ENCODE measurements at places on chromosomes 7 and 10. TPM values are rescaled to one million over a fixed set of nuclear protein-coding genes. Genes with fewer than 3 reads are reported as not detected.

DNA sequence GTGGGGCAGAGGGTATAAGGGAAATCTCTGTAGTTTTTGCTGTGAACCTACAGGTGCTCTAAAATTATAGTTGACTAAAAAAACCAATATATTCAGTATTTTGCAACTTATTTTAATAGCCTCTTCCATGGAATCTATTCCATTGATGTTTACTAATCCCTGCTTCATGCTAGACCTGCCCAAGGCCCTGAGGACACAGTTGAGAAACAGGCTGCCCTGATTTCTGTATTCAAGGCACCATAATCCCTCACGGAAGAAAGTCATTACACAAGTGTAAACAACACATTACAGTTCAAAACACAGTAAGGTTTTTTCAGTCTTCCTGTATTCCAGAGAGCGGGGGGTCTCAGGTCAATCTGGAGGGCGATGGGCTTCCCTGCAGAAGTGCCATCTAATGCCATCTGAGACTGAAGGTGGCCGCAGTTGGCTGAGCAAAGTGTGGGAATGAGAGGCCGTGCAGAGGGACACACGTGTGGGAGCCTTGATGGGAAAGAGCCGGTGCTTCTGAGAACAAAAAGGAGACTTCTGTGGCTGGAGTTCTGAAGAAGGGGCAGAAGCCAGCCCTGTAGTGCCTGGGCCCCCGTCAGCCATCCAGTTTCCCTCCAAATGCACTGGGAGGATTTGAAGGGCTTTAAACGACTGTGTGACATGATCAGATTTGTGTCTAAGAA lies 146.9 kb downstream of the PTPN20 start:
- DNase-seq, result no peak

GRCh38 chr10:80412486-80412885 lies 4.1 kb downstream of the PRXL2A start:
- DNase-seq, result no peak

Gene IDI2
- total RNA-seq, result not detected

DNA sequence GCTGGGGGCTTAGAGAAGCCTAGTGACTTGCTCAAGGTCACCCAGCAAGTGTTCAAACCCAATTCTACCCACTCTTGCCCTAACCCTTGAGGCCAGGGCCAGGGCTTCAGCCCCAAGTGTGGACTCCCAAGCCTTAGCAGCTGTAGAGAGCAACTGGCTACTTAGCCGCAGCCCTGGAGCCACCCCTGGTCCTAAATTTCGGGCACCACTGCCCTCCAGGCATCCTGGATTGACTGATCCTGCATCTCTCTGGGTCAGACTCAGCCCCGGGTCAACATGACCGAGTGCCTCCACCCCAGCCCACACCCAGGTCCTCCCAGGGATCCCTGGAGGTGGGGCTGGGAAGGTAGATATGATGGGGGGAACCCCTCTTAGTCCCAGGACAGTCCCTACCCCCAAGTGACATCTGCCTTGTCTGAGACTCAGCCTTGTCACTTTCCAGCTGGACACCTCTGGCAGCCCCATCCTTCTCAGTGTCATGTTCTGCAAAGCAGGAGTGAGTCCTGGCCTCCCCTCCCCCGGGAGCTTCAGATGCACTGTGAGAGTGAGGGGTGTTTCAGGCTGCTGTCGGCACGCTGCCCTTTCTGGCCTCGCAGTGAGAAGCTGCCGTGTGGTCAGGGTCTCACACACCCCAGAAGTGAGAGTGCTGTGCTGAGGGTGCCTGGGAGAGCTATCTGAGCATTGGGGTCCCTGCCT lies 89.8 kb downstream of the ZMIZ1 start:
- peak; percentile 54 for DNase-seq

Gene SYNPO2L
- total RNA-seq, result not detected

GRCh38 chr7:17299483-17299991 lies 1.1 kb downstream of the AHR start:
- DNase-seq, result peak; percentile 39

- DNase-seq, result no peak
Measured at GRCh38 chr7:157676001-157676400, 339.2 kb downstream of the DNAJB6 start.

Gene POM121C
- 23.8 TPM for total RNA-seq

Gene GRID1
- total RNA-seq, result not detected

DNA sequence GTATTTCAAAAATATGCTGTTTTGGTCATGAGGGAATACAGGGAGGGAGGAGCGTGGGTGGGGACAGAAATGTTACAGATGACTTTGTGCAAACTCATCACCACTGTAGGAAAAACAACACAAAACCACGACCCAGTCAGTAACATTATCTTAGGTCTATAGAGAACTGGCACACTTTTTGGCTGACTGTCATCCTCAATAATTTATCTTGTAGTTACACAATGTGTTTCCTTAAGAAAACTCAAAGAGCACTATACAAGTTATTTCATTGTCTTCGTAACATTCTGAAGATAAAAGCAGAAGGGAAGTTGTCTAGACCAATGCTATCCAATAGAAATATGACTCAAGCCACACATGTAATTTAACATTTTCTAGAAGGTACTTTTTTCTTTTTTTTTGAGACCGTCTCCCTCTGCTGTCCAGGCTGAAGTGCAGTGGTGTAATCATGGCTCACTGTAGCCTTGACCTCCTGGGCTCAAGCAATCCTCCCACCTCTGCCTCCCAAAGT lies 16.9 kb upstream of the CDK14 start:
- peak; percentile 81 for DNase-seq

DNA sequence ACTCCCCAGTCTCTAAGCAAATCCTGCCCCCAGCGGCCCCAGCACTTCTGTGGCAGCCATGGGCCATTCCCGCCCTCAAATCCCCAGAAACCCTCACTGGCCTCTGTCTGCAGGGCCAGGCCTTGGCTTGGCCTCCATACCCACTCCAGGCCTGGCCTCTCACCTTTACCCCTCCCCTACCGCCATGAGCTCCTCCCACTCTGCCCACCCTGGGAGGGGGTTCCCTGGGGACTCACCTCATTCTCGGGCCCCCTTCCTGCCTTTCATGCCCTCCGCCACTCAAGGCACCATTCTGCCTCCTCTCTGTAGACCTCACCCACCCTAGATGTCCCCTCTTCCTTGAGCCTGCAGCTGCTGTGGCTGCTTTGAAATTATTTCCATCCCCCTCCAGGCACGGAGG lies 41.0 kb downstream of the PRF1 start:
- no peak for DNase-seq

Gene KCND2
- 0.17 TPM for total RNA-seq

GRCh38 chr7:16514271-16514670 lies 12.4 kb upstream of the LRRC72 start:
- DNase-seq, result no peak
